ENCODE measurements at places on chromosomes 12 and 14.

GRCh38 chr12:52042706-52043385 is 8.4 kb upstream of the NR4A1 start:
- no peak for DNase-seq

- DNase-seq = no peak
Measured at GRCh38 chr14:87331991-87332390, 661.0 kb downstream of the GALC start.

GRCh38 chr14:89565607-89566006 is 148.6 kb upstream of the FOXN3 start:
- DNase-seq = no peak

GRCh38 chr12:65505386-65506121 is 227.1 kb downstream of the MSRB3 start:
- DNase-seq = no peak

- no peak for DNase-seq
Measured at GRCh38 chr12:52949413-52950331, 754 bp downstream of the KRT18 start.

DNA sequence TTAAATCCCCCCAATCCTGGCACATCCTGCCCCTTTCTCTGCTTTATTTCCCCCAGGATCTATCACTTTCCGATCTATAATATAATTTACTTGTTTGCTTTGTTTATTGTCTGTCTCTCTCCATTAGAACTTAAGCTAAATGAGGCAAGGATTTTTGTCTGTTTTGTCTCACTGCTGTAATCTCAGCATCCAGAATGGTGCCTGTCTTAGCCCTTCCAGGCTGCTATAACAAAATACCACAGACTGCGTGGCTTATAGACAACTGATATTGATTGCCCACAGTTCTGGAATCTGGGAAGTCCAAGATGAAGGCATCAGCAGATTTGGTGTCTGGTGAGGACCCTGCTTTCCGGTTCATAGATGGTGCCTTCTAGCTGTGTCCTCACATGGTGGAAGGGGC is 65.2 kb downstream of the VWF start:
- no peak for DNase-seq

DNA sequence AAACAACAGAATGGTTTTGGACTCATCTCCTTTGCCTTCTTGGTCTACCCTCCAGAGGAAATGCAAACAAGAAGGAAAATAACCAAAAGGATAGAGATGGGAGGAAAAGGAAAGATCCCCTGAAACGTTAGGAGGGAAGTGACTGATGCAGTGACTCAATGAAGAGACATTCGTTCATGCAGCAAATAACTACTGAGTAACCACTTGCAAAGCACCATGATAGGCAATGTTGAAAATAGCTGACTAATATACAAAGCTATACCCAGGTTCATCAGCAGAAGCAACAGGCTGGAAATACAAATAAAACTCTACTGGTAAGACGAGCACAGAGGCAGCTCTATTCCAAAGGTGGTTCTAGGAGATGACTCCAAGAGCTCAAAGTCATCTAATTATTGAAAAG is 41.8 kb downstream of the R3HDM2 start:
- DNase-seq = no peak

DNA sequence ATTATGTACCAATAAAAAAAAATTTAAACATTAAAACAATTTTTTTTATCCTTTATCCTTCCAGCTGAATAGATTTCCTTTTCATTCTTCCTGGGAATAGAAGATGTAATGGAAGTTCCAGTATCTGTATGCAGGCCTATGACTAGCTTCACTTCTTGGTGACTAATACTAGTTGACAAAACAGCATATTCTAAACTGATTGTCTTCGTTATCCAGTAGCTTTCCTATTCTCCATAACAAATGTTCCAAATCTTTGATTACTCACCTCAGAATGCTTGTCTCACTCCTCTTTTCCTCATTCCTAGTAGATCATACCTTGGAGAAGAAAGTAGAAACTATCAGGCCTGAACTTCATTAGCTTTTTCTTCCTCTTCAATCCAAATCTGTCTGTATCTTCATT is 70.7 kb downstream of the PLEKHA5 start:
- DNase-seq = no peak
